ENCODE measurements at places on chromosomes 1 and 21.

DNA sequence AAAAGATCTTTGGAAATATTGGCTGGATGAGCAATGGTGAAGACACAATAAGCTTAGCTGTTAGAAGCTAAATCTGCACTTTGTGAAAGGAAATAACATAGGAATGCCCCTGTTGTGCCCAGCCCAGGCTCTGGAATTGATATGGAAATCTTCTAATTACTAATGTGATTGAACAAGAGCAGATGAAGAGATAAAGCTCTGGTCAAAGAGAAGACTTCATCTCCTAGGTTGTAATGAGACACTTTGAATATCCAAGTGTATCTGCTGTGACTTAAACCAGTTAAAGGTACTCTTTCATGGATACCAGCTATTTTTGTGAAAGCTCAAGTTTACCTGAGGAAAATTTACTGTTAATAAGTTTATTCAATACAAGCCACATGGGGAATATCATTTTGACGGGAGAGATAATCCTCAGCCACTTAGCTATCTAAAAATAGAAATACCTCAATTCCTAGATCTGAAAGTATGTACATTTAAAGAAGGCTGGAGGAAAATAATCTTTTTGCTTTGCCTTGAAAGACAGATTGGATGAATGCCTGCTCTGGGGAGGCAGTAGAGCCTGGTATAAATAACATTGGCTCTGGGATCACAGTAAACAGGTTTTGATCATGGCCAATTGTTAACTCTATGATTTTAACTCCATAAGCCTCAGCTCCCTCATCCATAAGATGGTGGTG lies 494.0 kb upstream of the B3GALT2 start:
- no peak for DNase-seq

DNA sequence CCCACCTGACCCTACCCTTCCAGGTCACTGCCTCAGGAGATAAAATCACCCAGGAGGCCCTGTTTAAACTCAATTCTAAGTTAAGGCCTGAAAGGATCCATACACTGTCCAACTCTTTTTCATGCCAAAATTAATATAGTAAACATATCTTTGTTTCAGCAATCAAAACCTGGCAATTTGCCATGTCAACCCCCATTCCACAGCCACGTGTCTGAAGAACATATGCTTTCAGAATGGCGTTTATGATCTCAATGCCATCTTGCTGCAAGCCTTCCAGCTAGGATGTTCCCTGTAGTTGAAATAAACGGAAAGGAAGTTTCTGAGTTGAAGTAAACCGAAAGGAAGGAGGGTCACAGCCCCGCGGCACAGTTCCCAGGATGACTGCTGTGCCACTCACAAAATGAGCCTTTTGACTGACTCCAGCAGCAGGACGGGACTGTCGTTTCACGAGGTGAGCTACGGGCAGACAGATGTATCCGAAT lies 472.0 kb downstream of the SMYD3 start:
- no peak for DNase-seq

GRCh38 chr1:150507912-150508864 lies at the start of gene ECM1:
Gene ECM1, plus strand, starts transcription at chr1:150508109. Its CDS starts 101 bp downstream, at chr1:150508210.
- DNase-seq, result no peak

GRCh38 chr1:203628201-203629015 lies 1.8 kb downstream of the ATP2B4 start:
- DNase-seq, result no peak

DNA sequence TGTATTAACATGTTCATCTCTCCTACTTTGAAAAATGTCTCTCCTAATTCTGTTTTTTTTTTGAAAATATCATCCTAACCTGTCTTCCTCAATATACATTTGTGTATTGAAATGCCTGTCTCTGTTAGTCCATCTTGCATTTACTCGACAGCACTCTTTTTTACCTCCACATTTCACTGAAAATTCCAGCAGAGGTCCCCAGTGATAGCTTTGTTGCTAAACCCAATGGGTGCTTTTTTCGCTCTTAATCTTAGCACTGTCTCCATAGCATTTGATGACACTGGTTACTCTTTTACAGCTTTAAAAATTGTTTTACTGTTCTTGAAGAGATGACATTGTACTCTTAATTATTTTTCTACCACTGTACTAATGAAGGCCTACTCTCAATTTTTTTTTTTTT lies 10.8 kb downstream of the OSBPL9 start:
- DNase-seq, result peak; percentile 40

GRCh38 chr1:18738126-18738525 lies 107.5 kb downstream of the PAX7 start:
- no peak for DNase-seq

DNA sequence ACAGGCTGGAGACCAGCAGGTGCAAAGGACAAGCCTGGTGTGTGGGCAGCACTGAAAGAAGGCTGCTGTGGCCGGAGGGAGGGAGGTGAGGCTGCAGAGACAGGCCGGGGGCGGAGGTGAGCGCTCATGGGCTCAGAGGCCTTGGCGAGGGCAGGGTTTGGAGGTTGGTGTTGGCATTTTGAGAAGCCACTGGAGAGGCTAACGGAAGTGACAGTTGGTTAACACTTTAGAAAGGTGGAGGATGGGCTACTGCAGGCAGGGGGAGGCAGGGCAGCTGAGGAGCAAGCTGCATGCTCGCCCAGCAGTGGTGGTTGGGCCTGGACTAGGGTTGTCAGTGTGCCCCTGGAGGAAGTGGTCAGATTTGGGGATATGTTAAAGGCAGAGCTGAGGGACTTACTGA lies 37.5 kb downstream of the QSOX1 start:
- no peak for DNase-seq

- DNase-seq, result no peak
Observed at GRCh38 chr1:94820936-94821335, 779 bp downstream of the SLC44A3 start.

- DNase-seq, result no peak
Observed at GRCh38 chr1:3750741-3751140, 1.5 kb upstream of the CCDC27 start.

DNA sequence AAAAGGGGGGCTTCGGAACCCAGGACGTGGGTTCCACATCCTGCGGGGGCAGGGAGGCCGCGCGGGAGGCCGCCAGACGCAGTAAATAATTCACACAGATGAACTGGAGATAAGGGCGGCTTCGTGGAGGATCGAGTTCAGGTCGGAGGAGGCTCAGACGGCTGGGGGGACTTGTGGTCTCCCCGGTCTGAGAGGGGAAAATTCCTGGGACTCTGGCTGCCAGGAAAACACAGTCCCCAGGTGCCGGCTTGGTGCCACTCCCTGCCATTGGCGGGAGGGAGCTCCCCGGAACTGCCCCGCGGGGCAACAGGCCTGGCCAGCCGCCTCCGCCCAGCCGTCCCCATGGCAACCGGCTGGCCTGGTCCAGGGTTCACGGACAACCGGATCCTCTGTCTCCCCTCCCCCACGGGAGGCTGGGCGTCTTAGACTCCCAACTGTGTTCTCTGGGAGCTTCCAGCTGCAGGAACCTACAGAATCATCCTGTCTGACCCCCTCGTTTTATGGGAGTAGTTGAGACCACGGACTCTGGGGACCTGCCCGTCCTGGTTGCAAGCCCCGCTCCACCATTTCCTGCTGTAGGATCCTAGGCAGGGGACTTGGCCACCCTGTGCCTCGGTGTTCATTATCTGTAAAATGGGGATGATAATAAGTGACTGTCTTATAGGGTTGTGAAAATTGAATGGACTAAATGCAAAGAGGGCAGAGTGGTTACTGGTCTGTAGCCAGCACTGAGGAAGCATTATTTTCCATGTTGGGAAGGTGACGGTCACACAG lies 9.6 kb downstream of the CAMK2N1 start:
- no peak for DNase-seq

GRCh38 chr1:165109013-165109412 lies 247.5 kb downstream of the LMX1A start:
- no peak for DNase-seq

GRCh38 chr1:196577386-196577785 lies 30.9 kb downstream of the KCNT2 start:
- no peak for DNase-seq

DNA sequence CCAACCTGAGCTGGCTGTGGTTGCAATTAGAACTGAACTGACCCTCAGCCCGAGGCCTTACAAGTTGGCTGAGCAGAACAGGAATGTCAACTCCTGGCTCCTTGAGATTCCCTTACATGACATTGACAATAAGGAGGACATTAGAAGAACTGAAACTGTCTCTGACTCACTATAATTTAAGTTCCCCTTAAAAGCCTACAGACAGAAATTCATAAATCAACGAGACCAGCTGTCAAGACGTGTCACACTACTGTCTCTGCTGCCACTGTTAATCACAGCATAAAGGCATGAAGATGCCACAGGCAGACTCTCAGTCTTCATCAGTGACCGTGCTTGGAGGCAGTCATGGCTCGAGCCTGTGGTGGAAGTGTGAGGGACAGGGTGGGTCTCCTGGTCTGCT lies 168.8 kb downstream of the GABPA start:
- DNase-seq, result no peak

DNA sequence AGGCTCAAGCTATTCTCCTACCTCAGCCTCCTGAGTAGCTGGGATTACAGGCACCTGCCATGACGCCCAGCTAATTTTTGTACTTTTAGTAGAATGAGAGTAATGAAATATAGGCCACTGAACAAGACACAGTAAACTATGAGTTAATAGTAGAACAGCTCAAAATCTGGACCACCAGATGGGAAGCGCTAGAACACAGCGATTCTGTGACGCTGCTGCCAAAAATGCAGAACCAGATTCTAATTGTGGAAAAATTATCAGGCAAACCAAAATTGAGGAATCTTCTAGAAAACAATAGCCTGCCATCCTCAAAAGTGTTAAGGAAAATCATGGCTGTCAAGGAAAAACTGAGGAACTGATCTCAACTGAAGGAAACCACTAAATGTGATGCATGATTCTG lies 111.4 kb upstream of the TIAM1 start:
- DNase-seq, result no peak

DNA sequence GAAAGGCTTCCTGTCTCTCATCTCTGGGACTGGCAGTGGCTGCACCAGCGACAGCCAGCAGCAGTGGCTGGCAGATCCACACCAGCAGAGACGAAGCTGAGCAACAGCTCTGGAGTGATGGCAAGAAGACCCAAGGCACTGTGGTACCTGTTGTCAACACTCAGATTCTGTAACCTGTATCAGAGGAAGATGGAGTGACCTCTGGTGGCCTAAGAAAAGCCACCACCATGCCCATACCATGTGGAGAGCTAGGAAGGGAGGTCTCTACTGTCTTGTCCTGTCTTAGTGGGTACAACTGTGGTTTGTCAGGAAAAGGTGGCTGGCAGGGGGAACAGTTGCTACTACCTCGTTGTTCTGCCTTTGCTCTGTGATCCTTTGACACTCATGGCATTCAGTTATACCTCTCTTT lies 22.5 kb upstream of the RHBDL2 start:
- peak; percentile 40 for DNase-seq

DNA sequence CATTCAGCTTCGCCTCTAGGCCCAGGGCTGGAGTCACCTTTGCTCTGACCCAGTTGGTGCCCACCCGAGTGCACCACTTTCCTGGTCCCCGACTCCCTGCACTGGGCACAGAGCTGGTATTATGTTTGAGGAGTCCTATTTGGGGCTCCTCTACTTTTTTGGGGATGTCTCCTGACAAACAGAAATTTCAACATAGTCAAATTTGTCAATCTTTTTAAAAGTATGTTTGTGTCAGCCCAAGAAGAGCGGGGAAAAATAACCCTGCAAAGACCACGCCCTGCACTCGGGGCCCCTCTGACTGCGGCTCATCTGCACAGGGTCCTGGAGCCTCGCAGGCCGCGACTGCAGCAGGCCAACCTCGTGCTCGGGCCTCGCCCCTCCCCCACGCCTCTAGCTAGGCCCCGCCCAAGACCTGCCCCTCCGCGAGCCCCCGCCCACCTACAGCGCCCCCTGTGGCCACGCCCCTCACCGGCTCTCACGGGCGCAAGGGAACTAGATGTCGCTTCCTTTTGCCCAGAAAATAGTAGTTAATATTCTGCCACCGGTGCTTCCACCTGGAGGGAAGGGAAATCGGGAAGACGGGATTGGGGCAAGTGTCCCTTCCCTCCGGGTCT lies 11.4 kb downstream of the FAM229A start:
- peak; percentile 89 for DNase-seq

DNA sequence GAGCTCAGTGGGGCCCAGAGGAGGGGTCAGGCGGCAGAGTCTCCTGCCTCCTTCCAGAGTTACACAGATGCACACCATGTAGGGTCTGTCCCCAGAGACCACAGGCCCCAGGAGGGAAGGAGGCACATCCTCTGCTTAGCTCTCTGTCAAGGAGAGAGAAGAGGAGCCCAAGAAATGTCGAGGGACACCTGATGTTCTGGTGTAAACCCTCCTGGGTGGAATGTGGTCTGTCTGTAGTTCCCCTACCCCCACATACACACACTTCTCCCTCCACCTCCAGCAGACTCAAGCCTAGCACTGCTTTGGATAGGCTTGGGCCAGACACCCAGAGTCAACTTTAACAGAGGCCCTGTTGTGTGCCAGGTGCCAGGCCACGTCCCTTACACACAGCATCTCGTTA lies 34.2 kb downstream of the KIF21B start:
- no peak for DNase-seq
